ENCODE measurements at places on chromosomes 13 and 19.

- DNase-seq = no peak
Observed at GRCh38 chr13:35797991-35798390, 321.5 kb upstream of the MAB21L1 start.

- no peak for DNase-seq
Observed at GRCh38 chr13:42495751-42496150, 78.2 kb upstream of the TNFSF11 start.

DNA sequence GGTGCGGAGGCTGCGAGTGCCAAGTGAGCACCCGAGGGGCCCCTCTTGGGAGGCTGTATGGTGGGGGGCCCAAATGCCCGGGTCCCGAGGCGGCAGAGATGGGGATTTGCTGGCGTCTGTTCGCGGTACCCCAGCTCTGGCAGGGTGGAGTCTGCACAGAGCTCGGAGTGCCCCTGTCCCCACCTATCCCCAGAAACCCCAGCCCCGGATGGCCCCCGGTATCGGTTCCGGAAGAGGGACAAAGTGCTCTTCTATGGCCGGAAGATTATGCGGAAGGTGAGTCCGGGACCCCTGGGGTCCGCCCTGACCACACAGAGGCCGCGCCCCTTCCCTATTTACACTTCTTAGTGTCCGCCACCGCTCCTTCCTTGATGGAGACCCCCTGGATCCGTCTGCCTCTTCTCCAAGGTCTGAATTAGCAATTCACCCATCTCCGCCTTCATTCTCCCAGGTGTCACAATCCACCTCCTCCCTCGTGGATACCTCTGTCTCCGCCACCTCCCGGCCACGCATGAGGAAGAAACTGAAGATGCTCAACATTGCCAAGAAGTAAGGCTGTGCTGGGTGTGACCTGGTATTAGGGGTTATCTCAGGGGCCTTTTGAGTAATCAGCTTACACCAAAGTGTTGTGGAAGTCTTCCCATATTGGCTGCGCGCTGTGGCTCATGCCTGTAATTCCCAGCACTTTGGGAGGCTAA, 630 bp downstream of the PNPLA6 start:
- DNase-seq = peak; percentile 61

DNA sequence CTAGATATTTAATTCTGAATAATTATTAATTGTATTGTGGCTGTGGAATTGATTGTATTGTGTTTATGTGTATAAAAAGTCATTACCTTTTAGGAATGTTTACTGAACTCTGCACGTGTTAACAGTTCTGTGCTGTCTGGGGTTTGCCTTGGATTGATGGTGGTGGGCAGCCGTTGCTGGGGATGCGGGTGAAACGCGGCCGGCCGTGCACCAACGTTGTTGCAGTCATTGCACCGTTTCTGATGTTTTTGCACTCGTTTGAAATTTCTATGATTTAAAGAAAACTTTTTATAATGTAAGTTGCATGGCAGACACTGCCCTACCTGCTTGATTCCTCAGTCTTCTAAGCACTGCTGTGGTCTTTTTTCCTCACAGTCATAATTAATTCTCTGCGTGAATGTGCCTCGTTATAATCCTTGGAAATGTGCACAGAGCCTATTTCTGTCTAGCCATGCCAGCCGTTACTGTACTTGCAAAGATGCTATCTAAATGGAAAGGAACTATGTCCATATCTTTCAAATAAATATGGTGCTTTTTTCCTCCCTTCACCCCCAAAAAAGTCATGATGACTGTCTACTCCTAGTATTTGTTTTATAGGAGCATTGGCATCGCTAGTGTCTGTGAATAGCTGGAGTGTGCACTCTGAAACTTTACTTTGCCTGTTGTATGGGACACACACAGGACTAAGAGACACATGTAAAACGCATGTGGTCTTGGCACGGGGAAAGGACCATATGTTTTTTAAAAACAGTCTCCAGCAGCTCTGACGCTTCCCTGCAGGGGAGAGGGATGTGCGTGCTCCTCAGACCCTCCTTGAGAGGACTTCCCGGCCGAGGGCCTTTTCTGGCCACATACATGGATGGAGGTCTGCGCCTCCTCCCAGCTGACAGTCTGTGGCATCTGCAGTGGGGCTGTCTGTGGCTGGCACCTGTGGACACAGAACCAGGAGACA, 40.7 kb upstream of the MCF2L start:
- no peak for DNase-seq

- peak; percentile 25 for DNase-seq
Observed at GRCh38 chr13:113369189-113369588, 5.3 kb upstream of the GRTP1 start.

- no peak for DNase-seq
Observed at GRCh38 chr19:306151-306900, 15.1 kb upstream of the PLPP2 start.

Measured in liver (tissue), 10 donors.